NCI-H774 (cell line): ENCODE measurements at places on chromosomes 6 and 20.
A peak's percentile ranks its signal among the peaks of the same experiment; 100 is the strongest.

DNA sequence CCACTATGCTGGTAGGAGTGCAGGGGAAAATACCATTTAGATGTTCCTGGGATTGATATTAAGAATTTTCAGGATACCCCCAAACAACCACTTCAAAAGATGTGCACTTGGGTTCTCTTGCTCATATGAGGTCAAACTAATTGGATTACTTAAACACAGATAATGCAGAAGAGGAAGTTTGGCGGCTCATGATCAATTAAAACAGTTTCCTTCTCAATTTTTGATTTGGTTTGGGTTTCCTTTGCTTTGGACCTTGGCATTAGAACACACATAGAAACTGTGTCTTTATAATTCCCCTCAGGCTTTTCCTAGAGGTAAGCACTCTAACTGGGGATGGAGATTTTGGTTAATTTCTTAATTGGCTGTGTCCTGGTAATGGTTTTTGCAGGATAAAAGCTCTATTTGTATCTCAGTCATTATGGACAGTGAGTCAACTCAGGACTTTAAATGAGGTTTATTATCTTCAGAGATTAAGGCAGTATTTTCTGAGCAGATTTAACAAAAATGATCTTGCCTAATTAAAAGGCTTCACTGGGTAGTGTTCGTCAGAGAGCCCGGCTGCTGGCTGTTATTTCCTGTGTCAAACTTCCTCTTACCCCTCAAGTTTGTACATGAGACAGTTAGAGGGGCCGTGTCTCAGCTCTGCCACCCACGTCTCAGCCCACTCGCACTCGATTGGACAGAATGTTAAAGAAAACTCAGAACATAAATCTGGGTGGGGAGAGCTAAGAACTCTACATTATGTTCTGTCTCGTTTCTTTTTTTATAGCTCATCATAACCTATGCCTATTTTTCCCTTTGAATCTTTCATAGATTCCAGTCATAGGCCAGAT lies 50.3 kb upstream of the PREP start:
- no peak for DNase-seq

DNA sequence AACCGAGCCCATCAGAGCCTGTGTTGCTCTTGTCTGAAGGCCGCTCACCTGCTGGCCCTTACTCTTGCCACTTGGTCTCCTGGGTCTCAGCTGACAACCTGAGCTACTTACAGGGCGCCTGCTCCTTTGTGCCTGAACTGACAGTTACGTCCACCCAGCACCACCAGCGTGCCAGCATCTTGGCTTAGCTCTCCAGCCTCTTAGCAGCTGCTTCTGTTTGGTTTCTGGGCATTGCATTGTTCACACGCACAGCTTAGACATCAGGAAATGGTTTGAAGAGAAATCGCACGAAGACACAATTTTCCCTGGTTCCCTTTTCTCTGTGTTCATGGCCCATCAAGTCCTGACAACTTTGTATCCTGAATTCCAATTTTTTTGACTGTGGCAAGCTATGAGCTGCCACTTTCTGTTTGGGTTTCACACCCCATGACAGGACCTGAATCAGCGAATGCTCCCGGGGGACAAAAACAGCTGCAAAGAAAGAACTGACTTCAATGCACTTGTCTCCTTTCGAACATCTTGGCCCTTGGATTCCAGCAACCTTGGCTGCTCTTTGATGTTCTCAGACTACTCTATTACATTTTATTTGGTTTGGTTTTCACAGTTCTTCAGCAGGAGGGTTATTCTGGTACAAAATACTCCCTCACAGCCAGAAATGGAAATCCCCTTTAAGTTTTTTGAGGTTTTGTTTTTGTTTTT lies 45.2 kb upstream of the LY86 start:
- DNase-seq, result no peak

DNA sequence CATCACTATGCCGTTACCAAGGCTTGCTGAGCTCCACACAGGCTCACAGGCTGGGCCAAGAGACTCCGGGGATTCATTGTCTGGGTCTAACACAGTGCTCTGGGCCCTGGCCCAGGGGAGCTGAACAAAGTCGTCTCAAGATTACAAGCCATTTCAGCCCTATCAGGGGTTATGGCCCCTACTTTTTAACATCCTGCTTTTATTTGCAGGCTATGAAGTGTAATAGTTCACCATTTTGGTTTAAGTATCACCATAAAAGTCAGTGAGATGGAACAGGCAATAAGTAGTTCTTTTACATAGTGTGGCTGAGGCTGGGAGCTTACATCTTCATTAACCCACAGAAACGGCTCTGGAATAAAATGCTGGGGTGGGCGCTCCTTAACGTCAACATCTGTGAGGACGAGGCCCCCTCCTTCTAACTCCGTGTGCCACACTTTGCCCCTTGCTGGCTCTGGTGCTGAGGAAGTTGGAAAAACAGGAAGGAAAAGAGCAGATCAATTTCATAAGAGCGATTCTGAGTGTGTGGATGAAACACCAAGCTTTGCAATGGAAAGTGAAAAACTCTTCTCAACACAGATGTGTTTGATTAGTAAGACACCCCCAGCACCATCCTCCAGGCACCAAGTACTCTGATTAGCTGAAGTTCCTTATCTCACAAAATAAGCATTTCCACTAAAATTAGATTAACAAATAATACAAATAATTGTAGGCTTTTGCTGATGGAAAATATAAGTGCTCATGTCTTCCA lies 447.3 kb downstream of the MAFB start:
- no peak for DNase-seq

- DNase-seq, result no peak
These were observed 17.3 kb upstream of the MCUR1 start for GRCh38 chr6:13831615-13832014.

GRCh38 chr6:105344881-105345370 lies 58.0 kb downstream of the PREP start:
- DNase-seq, result no peak

- DNase-seq, result no peak
These were observed 16.7 kb downstream of the RAD21L1 start for GRCh38 chr20:1242530-1242929.

GRCh38 chr6:146253691-146254090 lies 224.8 kb downstream of the GRM1 start:
- DNase-seq, result no peak

- no peak for DNase-seq
These were observed 179.3 kb downstream of the CARMIL1 start for GRCh38 chr6:25458485-25458884.

DNA sequence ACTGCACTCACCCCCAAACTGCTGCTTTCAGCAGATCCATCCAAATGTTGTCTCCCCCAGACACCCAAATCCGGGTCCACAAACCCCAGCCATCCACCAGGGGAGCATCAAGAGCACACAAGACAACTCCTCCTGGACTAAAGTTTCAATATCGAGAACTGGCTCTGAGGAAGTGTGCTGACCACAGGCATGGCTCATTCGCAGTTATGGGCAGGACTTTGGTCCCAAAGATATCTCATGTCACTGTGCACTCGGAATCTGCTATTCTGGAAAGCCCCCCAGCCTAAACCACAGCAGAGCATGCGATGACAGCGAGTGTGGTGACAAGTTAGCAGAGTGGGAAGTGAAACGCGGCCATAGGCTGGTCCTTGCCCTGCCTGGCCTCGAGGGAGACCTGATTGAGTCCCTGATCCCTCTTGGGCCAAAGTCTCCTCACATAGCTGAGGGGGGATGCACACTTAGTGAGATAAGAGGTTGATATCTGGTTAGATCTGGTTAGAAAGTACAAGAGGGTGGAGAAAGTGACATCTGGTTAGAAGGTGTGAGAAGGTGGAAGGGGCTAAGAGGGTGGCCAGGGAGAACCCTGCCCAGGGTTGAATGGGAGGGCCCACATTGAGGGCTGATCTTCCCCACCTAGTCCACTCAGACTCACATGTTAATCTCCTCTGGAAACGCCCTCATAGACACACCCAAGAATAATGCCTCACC lies 149.7 kb downstream of the MRPL14 start:
- no peak for DNase-seq

DNA sequence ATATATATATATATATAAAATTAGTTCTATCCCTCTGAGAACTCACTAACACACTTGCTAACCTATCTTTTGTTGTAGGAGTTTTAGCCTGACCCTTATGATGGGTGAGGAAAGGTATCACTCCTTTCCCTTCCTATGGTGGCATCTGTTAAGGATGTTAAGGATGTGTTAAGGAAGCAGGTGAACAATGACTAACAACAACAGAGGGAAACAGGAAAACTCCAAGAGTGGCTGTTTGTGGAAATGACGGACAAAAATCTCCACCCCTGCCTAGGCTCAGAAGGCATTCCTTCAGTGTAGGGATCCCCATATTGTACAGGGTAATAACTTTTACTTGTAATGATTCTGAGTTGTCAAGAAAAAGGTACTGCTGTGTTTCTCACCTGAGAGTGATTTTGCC lies 8.8 kb upstream of the TPD52L1 start:
- no peak for DNase-seq

DNA sequence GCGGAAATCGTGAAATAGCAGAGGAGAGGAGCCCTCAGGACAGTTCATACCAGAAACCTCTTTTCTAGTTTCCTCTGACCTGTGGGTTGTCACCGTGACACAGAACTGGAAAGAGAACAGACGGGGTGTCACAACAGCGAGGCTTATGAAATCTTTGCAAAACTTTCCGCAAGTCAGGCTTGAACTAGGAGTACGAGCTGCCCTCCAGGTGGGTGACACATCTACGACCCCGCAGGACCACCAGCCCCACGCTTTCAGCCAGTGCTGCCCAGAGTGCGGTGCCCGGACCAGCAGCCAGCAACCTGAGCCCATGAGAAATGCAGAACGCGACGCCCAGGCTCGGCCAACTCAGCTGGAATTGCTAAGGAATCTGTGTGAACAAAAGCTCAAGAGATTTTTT lies 30.8 kb downstream of the WRNIP1 start:
- no peak for DNase-seq

DNA sequence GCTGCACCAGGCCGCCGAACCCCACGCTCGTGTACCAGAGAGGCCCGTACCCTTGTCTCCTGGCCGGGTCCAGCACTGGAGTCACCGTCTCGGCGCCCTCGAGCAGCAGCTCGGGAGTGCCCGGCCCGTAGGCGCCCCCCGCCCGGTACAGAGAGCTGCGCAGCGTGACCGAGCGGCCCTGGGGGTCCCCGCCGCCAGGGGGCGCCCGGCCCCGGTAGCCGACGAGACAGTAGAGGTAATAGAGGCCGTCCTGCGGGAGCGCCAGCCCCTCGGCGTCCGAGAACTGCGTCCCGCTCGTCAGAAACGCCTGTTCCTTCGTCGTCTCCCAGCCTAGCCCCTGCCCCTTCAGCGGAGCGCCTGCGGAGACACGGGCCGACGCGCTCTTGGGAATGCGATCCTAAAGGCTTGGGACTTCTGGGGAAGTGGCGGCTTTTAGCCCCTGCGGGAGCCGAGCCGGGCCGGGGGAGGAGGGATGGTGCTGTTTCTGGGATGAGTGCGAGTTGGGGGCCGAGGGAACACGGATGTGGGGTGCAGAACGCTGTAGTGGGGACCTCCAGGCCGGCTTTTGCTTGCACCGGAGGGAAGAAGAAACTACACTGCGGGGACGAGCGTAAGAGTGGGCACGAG lies 1.3 kb downstream of the LTB start:
- peak; percentile 49 for DNase-seq

GRCh38 chr20:8305449-8305978 lies 173.4 kb downstream of the PLCB1 start:
- DNase-seq, result peak; percentile 9

- DNase-seq, result no peak
These were observed 94.3 kb upstream of the BEND3 start for GRCh38 chr6:107209406-107210305.

DNA sequence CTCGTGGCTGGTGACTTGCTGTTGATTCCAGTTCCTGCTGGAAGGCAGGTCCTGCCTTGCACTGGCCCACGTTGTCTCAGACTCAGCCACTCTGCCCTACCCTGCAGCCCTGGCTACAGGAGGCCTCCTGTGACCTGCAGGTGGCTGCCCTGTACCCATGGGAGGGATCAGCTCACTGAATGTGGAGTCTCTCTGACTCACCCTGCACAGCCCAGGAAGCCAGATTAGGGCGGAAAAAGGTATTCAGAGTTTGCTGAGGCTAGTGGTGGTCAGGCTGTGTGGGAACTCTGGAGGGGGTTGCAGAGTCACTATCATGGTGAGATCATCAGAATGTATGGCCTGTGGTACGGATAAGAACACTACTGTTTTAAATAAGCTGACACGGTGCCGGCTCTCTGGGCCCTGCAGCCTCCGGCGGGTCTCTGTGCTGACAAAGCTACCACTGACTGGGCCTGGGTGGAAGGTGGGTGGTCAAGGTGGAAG lies 24.7 kb upstream of the PYGB start:
- DNase-seq, result no peak

DNA sequence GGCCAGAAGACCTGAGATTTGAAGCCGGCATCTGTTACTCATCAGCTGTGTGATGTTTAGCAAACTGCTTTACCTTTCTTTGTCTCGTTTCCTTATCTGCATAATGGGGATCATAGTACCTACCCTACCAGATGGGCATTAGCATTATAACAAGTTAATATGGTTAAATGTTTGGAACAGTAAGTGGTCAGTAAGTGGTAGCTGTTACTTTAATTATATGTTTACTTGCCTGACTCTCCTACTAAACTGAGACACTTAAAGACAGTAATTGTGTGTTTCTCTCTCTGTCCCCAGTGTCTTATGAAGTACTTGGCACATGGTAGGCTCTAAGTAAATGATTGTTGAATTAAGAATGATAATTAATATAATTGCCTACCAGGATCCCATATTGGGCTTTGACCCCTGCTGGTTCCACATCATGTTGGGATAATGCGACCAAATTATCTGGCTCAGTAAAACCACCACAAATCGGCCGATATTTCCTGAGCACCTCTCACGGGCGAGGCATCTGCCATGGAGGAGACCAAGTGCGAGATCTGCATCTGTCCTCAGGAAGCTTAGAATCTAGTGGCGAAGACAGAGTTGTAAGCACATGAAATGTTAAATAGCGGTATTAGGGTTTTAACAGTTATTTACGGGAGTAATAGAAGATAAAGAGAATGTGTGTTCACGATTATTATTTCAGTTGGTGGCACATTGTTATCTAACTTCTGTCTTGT lies 31.4 kb downstream of the PTK7 start:
- peak; percentile 9 for DNase-seq

DNA sequence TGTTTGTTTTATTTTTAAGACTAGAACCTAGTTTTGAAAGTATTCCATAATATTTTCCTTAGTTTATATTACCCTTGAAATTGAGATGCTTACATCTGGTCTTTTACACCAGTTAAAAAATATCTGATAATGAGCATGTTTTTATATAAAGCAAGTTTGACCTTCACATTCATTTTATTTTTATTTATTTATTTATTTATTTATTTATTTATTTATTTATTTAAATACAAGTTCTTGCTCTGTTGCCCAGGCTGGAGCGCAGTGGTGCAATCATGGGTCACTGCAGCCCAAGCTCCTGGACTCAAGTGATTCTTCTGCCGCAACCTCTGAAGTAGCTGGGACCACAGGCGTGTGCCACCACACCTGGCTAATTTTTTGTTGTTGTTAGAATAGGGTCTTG lies 52.8 kb upstream of the ADIG start:
- DNase-seq, result no peak
